ENCODE measurements at places on chromosomes 4 and X.

- DNase-seq: no peak
Measured at GRCh38 chr4:156946516-156947424, 24.8 kb downstream of the PDGFC start.

DNA sequence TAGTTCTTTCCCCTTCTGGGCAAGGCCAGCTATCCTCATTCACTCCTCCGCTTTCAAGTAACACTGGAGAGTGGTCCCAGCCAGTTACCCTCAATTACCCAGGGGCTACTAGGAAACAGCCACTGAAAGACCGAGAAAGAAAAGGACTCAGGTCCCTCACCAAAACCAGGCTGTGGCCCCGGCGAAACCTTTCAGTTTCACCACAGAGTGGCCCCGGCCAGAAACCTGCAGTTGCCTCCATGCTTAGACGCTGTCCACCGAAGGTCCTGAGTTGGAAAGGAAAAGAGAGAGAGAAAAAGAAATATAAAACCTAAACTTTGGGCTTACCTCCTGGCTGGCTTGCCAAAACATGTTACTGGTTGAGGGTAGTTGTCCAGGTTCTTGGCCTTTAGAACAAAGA lies 5.0 kb upstream of the AREG start:
- no peak for DNase-seq

DNA sequence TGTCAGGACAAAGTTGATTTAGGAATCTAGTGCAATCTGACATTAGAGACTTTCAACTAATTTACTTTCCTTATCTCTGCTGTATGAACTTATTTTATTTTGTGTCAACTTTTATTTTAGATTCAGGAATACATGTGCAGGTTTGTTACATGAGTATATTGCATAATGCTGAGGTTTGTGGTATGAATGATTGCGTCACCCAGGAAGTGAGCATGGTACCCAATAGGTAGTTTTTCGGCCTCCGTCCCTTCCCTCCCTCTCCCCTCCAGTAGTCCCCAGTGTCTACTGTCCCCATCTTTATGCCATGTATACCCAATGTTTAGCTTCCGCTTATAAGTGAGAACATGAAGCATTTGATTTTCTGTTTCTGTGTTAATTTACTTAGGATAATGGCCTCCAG lies 68.7 kb upstream of the TEX13D start:
- peak; percentile 37 for DNase-seq

DNA sequence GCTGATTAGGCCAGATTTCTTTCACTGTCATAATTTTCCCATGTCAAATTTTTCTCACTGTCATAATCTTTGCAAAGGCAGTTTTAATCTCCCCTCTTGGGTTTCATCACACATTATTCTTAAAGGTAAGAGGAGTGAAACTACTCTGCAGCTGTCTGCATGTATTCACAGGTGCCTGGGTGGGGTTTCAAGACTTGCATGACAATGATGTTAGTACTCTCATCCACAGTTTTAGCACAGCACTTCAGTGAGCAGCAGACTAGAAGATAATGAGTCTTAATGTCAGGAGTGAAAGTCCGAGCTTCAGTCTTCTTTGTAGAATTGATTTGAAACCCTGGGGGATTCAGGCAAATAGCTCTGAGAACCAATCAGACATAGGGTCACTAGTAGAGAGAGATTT lies 182.5 kb upstream of the GALNT7 start:
- DNase-seq: no peak

DNA sequence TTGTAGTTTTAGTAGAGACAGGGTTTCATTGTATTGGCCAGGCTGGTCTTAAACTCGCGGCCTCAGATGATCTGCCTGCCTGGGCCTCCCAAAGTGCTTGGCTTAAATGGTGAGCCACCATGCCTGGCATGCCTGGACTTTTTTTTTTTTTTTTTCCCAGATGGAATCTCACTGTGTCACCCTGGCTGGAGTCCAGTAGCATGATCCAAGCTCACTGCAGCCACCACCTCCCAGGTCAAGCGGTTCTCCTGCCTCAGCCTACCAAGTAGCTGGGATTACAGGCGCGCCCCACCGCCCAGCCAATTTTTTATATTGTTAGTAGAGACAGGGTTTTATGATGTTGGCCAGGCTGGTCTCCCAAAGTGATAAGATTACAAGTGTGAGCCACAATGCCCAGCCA lies 8.4 kb downstream of the UBE2K start:
- DNase-seq: no peak

- no peak for DNase-seq
Measured at GRCh38 chrX:148573119-148573518, 72.7 kb downstream of the AFF2 start.

GRCh38 chrX:108156082-108156481 lies 64.5 kb downstream of the ATG4A start:
- no peak for DNase-seq

DNA sequence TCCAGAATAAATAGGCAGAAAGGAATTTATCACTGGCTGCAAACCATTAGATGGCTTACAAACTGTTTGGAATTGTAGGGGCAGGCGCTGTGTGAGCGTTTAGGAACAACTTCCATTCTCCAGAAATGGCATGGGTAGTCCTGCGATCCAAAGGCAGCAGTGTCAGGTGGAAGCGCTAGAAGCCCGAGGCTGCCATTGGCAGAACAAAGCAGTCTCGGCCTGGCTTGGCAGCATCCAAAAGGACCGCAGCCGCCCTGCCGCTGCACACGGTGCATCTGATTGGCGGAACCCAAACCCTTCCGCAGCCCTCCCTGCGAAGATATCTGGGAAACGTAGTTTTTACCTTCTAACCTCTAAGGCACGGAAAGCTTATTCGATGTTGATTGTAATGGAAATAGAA lies 23.6 kb upstream of the YTHDC1 start:
- DNase-seq: peak; percentile 78

DNA sequence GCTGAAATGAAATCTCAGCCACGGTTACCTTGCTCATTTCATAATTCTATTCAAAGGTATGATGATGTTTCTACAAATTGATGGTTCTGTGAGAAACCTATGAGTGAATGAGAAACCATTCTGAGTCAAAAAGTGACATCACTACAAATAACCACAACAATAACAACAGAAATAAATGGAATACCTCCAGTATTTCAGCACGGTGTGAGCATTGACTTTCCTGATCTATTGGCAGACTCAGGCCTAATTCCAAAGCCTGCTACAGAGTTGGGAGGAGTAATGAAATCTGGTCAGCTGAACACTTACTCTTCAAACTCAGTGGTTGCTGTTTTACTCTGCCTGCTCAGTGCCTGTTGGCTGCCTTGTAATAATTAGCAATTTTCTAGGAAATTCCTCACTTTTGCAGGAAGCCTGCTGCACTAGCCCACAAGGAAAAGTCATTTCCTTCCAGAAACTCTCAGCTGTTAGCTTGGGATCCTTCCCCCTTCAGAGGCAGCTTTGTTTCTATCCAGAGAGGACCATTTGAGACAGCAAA lies 18.8 kb upstream of the SYNPO2 start:
- DNase-seq: peak; percentile 23

GRCh38 chr4:99061048-99061700 lies 27.4 kb downstream of the ADH5 start:
- DNase-seq: peak; percentile 14

DNA sequence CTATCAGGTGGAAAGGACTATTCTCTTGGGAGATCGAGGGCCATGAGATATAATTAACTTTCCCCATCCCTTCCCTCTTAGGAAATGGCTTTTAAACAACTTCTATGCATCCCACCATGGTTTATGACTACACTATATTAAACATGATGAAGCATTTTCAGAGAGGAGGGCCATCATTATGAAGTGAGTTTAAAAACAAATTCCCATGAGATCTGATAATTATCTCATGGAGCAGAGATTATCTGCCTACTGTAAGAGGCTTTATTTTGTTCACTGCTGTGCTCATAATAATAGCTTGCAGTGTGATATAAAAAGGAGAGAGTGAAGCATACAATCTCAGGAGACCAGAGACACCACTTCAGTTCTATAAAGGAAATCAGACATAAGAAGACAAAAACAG lies 330.5 kb upstream of the ZFP42 start:
- no peak for DNase-seq

GRCh38 chrX:17860179-17860780 lies 818 bp downstream of the RAI2 start:
- no peak for DNase-seq

GRCh38 chrX:44873415-44874276 lies 658 bp downstream of the KDM6A start:
- peak; percentile 55 for DNase-seq

- peak; percentile 49 for DNase-seq
Measured at GRCh38 chr4:38105475-38106220, 145.4 kb downstream of the PTTG2 start.

DNA sequence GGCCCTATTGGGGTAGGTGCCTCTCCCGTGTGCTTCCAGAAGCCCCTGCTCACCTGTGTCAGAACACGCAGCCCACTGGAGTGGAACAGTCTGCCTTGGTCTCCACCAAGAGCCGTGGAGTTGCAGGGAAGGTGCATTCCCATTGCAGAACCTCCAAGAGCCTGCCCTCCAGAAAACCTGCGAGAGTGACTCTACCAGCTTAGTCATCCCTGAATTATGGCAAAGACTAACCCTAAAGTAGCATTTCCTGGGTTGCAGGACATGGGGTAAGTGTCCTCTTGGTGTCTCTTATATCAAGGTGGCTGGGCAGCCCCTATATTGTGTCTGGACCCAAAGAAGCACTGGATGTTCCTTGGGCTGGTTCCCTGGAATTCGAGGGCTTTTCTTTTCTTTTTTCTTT lies 224.6 kb downstream of the BCOR start:
- DNase-seq: peak; percentile 61

- DNase-seq: no peak
Measured at GRCh38 chr4:181350615-181351415, 892.4 kb upstream of the TENM3 start.

GRCh38 chrX:110399497-110399896 lies 40.8 kb downstream of the RTL9 start:
- DNase-seq: no peak

DNA sequence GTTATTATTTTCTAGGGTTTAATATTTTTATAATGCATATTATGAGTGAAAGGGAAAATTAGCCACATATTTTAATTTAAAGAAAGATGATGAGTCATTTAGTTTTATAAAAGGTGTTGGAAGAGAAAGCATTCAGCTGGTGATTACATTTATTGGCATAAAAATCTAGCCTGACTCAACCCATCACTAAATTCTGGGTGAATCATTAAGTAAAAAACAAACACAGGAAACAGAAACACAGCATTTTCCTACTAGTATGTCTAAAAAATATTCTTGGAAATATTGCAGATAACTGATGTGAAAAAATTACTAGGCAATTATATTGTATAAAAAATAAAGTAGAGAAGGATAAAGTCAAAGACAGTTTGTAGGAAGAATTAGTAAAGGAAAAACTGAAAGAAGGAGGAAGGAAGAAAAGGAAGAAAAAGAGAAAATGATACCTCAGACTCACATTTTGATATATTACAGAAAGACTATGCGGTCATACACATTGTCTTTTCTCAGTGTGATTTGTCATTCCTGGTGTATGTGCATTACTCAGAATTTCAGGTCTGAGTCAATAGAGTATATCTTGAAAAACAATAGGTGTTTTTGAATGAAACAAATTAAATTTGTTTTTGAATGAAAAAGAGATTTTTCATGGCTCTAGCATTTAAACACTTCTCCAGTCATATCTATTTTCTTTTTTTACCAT lies 48.0 kb upstream of the SPOCK3 start:
- DNase-seq: peak; percentile 13

DNA sequence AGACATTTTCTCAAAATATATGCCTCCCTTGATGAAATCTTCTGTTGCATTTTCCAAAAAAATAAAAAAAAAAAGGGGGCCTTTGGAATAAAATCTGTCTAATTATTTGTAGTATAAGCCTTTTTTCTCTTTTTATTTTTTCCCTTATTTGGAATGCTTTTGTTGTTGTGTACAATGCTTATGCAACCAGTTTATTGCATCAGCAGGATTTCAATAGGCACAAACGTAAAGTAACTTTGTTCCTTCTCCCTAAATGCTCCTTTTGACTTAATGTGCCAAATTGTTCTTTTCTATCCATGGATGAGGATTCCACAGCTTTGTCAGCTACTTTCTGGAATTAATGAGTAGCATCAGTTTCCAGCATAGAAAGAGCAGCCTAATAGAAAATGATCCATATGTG lies 59.6 kb upstream of the HPGD start:
- DNase-seq: no peak

GRCh38 chrX:64176876-64177275 lies 28.6 kb downstream of the AMER1 start:
- no peak for DNase-seq

GRCh38 chr4:180539284-180539683 lies 1703.9 kb upstream of the TENM3 start:
- no peak for DNase-seq

GRCh38 chr4:95552942-95553550 lies 4.3 kb upstream of the UNC5C start:
- DNase-seq: no peak

DNA sequence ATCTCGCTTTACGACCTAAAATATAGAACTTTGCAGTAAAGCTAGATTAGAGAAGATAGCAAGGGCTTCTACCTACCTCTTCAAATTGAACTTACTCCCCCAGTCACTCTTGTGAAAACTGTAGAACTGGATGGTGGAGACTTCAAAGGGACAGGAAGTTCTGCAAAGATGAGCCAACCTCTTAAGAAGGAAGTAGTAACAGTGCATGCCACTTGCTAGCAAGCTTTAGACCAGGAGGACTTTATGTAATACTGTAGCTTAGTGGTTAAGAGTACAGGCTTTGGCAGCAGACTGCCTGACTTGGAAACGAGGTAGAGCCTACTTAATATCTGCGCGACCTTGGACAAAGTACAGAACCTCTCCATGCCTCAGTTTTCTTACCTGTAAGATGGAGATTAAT lies 27.5 kb upstream of the VBP1 start:
- DNase-seq: peak; percentile 26

DNA sequence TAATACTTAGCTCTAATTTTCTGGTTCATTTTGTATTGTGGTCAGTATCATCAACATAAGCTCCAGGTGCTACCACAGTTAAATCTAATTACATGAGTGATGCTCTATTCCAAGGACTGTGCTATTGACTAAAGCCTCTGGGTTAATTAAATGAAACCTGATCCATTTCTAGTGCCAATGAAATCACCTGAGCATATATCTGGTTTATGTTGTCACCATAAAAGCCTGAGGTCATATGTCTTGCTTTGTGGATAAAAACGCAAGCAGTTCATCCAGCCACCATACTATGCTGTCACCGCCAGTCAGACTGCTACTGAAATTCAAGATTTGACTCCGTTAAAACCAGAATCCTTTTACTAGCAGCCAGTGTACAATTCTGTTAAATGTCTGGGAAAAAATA lies 64.2 kb upstream of the ZNF518B start:
- no peak for DNase-seq

Data from activated CD4-positive, alpha-beta T cell treated with anti-CD3 and anti-CD28 coated beads, Interleukin-10, Interleukin-2, amounts not matched to agents 100 ng/mL and 50 ng/mL, durations not matched to agents 16 hours and 8 hours (primary cell).